HS-5 (cell line): ENCODE measurements at places on chromosomes 1 and 21.

GRCh38 chr1:156489935-156490293 lies 10.7 kb downstream of the MEF2D start:
- no peak for DNase-seq

GRCh38 chr1:159960721-159961381 lies 6.8 kb upstream of the SLAMF9 start:
- DNase-seq, result peak; percentile 78

DNA sequence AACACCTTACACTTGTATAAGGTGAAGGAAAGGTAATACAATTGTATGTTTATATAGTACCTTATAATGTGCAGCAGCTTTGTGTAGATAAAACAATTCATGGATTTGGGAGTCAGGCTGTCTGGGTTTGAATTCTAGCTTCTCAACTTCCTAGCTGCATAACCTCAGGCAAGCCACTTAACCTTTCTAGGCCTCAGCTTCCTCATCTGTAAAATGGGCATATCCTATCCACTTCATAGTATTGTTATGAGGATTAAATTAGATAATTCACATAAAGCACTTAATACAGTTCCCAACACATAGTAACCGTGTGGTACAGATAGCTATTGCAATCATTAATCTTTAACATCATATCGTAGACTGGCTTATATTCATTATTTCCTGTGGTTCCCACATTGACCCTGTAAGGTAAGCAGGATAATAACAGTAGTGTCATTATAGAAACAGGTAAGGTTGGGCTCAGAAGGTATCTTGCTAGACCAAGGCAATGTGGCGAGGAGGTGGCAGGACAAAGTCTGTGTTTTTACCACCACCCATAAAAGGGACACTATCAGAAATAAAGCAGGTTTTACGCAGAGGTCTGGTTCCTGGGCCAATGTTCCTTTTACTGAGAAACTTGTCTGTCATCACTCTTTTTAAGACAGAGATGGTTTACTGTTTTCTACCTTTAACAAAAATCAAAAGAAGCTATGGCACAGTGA lies 334.1 kb downstream of the RRAGC start:
- DNase-seq, result no peak

DNA sequence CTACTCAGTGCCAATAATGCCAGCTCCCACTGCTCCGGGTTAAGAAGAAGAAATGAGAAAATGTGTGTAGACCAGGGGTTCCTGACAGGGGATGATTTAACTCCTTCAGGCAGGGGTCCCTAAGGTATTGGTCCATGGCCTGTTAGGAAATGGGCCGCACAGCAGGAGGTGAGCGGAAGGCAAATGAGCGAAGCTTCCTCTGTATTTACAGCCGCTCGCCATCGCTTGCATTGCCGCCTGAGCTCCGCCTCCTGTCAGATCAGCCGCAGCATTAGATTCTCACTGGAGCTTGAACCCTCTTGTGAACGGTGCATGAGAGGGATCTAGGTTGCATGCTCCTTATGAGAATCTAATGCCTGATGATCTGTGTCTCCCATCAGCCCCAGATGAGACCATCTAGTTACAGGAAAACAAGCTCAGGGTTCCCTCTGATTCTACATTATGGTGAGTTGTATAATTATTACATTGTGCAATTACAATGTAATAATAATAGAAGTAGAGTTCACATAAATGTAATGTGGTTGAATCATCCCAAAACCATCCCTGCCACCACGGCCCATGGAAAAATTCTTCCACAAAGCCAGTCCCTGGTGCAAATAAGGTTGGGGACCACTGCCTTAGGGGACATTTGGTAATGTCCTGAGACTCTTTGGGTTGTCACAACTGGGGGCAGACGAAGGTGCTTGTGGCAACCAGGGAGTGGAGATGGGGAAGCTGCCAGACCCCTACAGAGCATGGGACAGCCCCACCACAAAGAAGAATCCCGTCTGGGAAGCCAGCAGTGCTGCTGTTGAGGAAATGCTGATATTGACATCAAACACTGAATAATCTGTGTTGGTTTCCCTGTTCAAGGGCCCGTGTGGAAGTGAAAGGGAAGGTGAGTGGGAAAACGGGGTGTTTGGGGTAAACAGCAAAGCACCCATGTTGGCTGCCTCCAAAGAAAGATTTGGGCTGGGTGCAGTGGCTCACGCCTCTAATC lies 60.8 kb downstream of the DHRS3 start:
- DNase-seq, result no peak

- DNase-seq, result no peak
These were observed 293.8 kb downstream of the SPATA17 start for GRCh38 chr1:217924924-217925323.

DNA sequence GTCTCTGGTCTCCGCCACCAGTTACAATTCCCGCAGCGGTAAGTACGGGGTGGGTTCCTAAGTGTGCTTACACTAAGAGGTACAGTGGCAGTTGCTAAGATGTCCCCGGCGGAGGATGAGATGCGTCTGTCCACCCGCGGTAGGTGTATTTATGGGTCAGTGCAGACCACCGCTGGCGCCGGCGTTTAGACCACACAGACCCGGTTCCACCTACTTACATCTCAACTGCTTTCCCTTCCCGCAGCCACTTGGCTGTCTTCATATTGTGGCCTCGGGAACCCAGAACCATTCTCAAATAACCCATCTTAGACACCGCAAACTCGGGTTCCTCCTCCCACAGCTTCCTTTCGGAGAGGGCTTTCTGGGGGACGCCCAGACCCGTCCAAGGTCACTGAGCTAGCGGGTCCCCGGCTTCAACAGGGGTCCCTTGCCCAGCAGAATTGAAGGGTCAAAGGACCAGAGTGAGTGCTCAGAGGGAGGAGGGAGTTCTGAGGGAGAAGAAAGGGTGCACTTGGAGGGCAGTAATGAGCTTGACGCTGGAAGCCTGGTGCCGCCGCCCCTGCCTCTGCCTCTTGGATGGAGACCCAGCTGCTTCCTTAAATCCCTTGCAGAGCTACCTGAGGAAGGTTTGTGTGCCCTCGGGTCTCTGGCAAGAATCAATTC lies 8.6 kb downstream of the NR5A2 start:
- DNase-seq, result no peak

GRCh38 chr21:16363518-16363917 lies 633.7 kb downstream of the USP25 start:
- no peak for DNase-seq

- no peak for DNase-seq
These were observed at the start of gene ACTL8 for GRCh38 chr1:17755120-17755519. ACTL8 (plus strand) TSS chr1:17755333; CDS start chr1:17823009, 67,676 bp downstream.

DNA sequence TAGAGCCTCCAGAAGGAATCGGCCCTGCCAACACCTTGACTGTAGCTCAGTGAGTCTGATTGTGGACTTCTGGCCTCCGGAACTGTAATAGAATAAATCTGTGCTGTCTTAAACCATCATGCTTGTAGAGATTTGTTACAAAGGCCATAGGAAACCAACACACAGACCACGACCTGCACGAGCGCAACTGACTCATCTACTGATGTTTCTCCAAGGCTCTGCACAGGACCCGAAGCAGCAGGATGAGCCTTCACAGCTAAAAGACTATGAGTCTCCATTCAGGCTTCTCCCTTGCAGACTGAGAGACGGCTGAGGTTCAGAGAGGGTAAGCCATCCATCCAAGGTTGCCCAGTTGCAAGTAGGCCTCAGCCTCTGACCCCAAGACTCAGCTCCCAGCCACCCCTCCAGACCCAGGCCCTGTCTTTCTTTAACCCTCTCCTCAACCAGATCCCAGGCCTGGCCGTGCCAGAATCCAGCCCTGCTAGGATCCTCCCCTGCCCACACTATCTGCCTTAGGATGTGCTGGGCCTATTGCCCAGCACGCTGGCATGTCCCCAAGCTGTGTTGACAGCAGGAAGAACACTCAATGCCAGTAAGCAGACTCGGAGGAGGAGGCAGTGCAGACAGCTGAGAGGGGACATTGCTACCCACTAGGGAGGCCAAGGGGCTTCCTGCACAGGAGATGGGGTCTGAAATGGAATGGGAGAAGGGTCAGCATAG lies 109.0 kb downstream of the HMGB4 start:
- DNase-seq, result no peak

- no peak for DNase-seq
These were observed 31.3 kb upstream of the RNF186 start for GRCh38 chr1:19846338-19846737.

DNA sequence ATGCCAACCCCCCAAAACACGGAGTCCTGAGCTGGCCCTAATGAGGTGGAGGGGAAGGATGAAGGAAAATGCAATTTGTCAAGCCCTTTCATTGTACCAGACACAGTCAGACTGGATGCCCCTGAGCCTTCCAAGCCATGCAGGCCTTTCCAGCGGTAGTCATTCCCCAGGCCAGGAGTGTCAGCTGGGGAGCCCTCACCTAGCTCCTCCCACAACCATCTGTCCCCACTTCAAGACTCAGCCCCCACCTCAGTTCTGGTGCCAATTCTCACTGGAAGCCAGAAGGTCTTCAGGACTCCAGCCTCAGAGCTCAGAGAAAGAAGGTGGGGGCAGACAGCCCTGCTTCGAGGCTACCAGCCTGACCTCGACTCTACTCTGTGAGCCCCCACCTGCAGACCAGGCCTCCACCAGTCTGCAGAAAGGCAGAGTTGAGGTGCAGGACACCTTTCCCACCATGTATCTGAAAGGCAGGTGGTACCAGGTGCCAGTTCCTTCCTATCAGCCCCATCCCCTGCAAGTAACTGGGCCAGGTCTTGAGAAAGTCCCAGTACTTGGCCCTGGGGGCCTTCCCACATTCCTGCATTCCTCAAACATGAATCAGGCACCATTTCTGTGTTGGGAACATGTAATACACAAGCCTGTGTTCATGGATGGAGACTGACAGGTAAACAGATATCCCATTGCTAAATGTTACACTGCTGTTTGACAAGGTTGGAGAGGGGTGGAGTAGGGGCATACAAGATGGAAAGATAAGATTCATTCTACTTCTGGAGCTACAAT lies 180.6 kb upstream of the EDN2 start:
- peak; percentile 79 for DNase-seq

- no peak for DNase-seq
These were observed 38.6 kb downstream of the EIF2B3 start for GRCh38 chr1:44947774-44948311.

DNA sequence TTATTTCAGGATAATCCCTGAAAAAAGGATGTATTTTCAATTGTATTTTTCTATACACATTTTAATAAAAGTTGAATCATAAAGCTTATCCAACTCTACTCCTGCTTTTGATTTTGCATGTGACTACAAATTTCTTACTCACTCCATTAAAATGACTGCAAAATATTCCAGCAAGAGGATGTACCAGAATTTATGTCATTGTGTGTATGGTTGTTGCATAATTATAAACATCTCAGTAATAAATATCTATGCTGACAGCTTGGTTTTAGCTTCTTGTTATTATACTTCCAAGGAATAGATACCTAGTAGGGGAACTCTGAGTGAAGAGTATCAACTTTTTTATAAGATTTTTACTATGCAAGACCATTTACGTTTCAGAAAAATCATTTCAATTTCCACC lies 463.2 kb upstream of the RUNX1 start:
- no peak for DNase-seq

GRCh38 chr1:116786049-116786448 lies 31.8 kb downstream of the CD2 start:
- no peak for DNase-seq

DNA sequence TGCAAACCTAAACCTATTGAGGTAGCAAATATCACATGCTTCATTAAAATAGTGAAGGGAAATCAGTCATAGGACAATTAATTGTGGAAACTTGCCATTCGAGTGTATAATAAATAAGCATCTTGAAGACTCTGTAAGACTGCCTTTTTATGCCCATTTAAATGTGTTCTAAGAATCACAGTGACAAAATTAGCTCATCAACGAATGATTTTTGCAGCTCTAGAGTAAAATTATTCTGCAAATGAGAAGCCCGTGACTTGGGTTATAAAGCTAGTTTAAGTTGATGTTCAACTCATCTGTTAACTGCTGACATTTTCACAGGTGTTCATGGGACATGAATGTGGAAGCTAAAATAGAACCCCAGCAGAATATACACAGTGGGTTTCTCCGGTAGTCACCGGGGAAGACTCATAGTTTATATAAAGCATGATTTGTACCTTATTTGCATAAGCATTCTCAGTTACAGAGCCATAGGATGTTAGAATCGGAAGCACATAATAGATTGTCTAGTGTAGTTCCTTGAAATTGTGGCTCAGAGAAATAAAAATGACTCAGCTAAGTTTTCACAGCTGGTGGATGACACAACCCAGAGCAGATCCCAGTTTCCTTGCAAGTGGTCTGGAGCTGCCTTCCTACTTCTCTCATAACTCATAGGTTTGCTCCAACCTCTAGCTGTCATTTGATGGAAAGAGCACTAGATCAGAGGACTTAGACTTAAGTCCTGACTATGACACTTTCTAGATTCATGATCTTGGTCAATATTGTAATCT lies 107.3 kb downstream of the UCHL5 start:
- peak; percentile 74 for DNase-seq

GRCh38 chr1:9292361-9293240 lies at the start of gene SPSB1:
SPSB1 (plus strand) TSS chr1:9292894; CDS start chr1:9355892, 62,998 bp downstream.
- no peak for DNase-seq

- peak; percentile 40 for DNase-seq
These were observed 154.6 kb downstream of the PLA2G4A start for GRCh38 chr1:186983327-186983726.

DNA sequence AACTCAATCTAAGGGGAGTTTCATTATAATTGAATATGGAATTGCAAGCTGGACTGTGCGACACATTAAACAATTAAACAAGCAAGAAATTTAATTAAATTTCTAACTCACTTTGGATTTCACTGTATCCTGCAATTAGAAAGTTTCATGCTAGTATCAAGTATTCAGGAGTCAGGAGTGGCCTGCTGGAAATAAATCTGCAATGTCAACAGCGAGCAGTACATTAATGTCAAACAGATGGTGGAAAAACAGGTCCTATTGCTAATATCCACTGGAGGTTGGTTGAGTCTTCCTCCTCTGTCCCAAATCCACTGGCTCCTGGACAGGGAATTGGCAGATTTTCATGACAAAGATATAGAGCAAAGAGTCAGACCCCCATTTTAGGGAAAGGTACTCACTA lies 237.1 kb downstream of the VAV3 start:
- DNase-seq, result no peak

DNA sequence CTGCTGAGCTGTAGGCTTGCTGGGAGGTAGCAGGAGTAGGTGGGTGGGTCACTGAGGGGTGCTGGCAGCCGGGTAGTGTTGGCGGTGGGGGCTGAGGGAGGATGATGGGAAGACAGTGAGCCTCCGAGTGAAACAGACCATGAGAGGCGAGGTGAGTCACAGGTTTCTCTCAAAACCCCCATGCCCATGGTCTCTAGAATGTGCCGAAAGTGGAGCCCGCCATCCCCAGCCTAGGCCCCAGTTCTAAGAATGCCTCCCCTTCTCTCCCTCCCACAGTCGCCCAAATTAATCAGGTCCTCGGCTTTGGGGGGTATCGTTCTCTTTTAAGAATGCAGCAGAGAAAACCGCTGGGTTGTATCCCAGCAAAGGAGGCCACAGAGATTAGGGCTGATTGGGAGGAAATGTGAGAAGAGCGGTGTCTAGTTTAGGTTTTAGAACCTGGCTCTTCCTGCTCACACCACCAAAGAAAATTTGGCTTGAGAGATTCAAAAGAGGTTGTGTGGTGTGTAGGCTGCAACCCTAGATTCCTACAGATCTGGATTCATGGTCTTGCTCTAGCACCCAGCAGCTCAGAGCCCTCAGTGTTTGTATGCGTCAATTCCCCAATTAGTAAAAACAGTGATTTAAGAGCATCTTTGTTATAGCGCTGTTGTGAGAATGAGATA lies 27.7 kb upstream of the IL19 start:
- no peak for DNase-seq

- no peak for DNase-seq
These were observed 47.1 kb upstream of the DYNLT5 start for GRCh38 chr1:66705110-66705509.

GRCh38 chr1:19547814-19548213 lies 62.5 kb upstream of the CAPZB start:
- DNase-seq, result no peak
